RWPE2 (cell line): ENCODE measurements at places on chromosomes 4 and X.

DNA sequence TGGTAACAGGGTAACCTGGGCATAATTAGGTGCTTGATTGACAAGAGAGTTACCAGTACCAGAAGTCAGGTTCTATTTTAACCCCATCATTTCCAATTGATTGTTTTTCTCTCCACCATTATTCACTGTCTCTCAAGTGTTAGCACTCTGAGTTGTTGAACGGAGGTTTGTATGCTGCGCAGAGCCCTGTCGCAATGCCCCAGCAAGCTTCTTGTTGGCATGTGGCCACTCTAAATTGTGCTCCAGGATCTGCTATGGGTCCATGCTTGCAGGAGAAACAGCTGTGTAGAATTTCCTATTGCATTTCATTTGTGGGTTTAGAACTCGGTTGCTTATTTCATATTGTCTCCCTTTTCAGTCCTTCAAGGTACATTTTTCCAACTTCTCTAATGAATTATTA, 98.2 kb downstream of the KLHL8 start:
- no peak for DNase-seq

DNA sequence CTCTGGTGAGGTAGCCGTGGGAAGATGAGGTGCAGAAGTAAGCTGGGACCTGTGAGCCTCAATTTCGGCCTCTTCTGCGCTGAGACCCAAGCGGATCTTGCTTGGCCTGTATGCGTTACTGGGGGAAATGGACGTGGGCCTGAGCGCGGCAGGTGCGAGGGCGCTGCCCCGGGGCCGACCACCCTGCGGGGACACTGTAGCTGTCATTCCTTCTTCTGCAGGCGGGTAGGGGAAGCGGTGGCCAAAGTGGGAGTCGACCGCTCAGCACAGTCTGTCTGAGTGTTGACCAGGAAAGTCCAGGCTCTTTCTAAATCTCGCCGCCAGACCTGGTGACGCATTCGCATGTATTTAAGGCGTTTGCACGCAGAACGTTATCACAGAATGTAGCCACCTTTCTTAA, 3.3 kb upstream of the LRAT start:
- no peak for DNase-seq

- DNase-seq = no peak
Observed at GRCh38 chr4:97475621-97476020, 667.7 kb downstream of the STPG2 start.

DNA sequence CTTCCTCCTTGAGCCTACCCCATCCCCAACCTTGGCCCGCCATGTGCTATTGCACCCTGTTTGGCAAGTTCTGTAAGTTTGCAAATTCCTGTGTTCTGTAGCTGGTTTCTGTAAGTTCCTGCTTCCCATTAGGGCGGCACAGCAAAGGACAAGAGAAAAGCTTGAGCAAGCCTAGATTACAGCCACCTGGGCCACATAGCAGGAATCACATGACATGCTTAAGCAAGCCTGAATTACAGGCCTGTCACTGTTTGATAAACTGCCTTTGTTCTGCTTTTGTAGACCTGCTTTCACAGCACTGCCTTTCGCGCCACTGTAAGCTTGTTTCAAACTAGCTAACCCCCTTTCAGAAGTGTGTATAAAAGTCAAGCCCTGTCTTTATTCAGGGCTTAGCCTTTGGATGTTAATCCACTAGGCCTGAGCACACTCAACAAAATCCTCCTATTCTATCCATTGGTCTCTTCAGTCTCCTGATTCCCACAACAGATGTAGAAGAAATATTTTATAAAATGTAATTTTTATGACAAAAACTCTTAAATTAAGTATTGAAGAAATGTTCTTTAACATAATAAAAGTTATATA, 906.8 kb upstream of the NDST4 start:
- DNase-seq = no peak

- DNase-seq = no peak
Observed at GRCh38 chrX:77167993-77168392, 279.2 kb upstream of the FGF16 start.
